Memory B cell (primary cell): ENCODE measurements at places on chromosomes 11 and 22.

DNA sequence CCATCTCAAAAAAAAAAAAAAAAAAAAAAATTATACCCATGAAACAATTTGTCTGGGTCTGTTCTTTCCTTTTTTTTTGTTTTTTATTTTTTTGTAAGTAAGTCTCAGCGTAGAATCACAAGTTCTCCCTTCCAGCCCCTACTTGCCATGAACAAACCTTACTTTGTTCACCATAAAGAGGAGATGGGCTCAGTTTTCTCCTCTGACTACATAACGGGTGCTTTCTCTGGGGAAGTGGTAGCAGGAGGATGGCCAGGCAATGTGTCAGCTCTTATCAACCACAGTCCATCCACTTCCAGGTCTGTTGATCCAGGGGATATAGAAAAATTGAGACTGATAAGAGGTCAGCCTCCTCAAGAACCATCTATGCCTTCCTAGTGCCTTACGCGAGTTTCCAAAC lies 11.0 kb downstream of the ASCC2 start:
- H3K4me3 ChIP-seq, result no peak overlapping the region
- no peak for DNase-seq
- H3K4me1 ChIP-seq, result peaks cover 13% of the 10 kb centered on the region
- peaks cover 28% of the 10 kb centered on the region for H3K36me3 ChIP-seq
- no peak overlapping the region for H3K27ac ChIP-seq
- no peaks in the 10 kb centered on the region for H3K27me3 ChIP-seq

- no peaks in the 10 kb centered on the region for H3K27me3 ChIP-seq
- H3K27ac ChIP-seq, result no peak overlapping the region
Measured at GRCh38 chr11:21396342-21397008, 727.1 kb downstream of the NELL1 start.

DNA sequence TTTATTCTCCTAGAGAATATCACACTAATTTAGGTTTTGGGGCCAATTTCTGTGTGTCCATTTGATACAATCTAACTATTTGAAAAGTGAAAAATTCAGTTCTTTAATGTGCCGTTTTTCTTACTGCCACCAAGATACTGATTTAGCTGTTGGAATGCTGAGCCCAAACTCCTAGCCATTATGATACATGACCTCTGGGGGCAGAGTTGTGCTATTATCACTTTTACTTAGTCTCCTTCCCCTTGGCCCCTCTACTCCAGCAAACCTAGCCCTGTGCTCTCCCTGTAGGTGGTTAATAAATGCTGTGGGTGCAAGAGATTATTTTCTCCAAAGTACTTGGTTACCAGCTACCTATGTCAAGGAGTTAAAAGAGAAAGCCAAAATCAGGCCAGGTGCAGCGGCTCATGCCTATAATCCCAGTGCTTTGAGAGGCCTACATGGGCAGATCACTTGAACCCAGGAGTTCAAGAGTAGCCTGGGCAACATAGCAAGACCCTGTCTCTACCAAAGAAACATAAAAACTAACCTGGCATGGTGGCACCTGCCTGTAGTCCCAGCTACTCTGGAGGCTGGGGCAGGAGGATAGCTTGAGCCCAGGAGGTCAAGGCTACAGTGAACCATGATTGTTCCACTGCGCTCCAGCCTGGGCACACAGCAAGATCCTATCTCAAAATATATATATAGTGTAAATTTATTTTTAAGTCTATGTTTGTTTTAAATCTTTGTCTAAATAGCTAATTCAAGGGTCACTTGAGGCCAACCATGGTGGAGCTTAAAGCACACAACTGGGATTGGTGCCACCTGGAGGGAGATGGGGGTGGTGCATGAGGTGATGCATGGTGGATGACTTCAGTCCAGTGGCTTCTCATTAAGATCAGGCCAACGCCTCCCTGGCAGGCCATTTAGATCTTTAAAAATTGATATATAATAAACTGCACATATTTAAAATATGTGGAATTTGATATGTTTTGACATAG lies 193.2 kb upstream of the PLET1 start:
- no peak overlapping the region for H3K4me3 ChIP-seq
- H3K4me1 ChIP-seq, result no peaks in the 10 kb centered on the region
- no peak for DNase-seq
- no peaks in the 10 kb centered on the region for H3K36me3 ChIP-seq
- no peak overlapping the region for H3K27ac ChIP-seq
- H3K27me3 ChIP-seq, result peaks cover 6% of the 10 kb centered on the region

GRCh38 chr11:10428453-10428852 lies 26.6 kb upstream of the AMPD3 start:
- H3K27ac ChIP-seq, result no peak overlapping the region
- no peaks in the 10 kb centered on the region for H3K4me1 ChIP-seq
- no peak overlapping the region for H3K4me3 ChIP-seq
- no peak for DNase-seq
- H3K36me3 ChIP-seq, result peaks cover 6% of the 10 kb centered on the region

- peaks cover 29% of the 10 kb centered on the region for H3K27me3 ChIP-seq
- H3K27ac ChIP-seq, result no peak overlapping the region
- H3K36me3 ChIP-seq, result no peaks in the 10 kb centered on the region
- no peak overlapping the region for H3K4me3 ChIP-seq
- DNase-seq, result no peak
- peaks cover 18% of the 10 kb centered on the region for H3K4me1 ChIP-seq
Measured at GRCh38 chr11:60766547-60766946, 9.9 kb downstream of the MS4A15 start.
